ENCODE measurements at places on chromosomes 6 and 20.

GRCh38 chr6:16136621-16137450, 8.0 kb downstream of the MYLIP start:
- DNase-seq: no peak

GRCh38 chr20:49696594-49696993, 17.1 kb downstream of the B4GALT5 start:
- no peak for DNase-seq

GRCh38 chr6:89116702-89117101, 1.2 kb downstream of the SRSF12 start:
- DNase-seq: no peak

GRCh38 chr20:36407199-36407733, 101.1 kb downstream of the DLGAP4 start:
- DNase-seq: no peak

- no peak for DNase-seq
Measured at GRCh38 chr6:78631976-78632375, 235.4 kb upstream of the IRAK1BP1 start.

DNA sequence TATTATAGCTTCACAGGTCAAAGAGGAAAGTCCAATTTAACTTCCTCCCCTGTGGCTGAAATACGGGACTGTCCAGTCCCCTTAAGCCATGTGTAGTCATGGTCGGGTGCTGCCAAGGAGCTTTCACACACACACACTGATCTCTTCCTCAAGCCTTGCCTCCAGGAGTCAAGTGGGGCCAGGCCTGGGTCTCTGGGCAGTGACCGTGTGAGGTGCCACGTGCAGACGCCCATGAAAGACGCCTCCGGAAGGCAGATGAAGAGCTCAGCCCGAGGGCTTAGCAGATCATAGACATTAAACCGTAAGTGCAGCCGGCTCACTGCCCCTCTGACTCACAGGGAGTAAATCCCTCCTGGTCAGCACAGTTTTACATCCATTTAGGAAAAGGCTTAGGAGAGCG, 4.2 kb downstream of the GABRR2 start:
- DNase-seq: no peak

DNA sequence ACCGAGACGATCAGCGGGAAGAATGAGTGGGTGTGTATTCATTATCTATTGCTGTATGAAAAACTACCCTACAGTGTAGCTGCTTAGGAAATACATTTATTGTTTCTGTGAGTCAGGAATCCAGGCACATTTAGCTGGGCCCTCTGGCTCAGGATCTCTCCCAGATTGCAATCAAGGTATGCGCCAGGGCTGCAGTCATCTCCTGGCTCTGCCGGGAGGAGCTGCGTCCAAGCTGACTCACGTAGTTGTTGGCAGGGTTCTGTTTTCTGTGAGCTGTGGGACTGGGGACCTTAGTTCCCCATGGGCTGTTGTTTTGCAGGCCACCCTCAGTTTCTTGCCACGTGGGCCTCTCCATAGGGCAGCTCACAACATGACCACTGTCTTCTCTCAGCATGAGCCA, 68.2 kb upstream of the FUCA2 start:
- no peak for DNase-seq

DNA sequence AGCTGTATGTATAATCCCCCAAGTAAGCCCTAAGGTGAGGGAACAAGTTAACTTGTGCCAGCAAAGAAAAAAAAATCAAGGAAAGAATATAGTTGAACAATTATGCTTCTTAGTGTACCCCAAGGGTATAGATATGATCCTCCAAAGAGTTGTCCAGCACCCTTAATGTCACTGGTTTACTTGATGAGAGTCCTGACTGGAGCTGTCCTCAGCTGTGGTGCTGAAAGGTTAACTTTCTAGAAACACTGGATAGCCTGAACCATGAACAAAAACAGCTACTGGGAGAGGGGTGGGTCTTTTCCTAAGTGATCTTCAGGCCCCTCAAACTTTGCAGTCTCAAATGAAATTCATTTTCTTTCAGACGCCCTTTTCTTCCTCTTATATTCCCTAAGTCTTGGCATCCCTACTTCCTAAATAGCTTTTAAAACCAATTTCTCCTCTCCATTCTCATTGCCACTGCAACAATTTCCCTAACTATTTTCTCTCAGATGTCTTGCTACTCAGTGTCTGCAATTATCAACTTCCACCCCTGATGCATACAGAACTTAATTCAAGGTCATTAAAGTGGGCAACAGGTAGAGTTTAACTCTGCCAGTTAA, 83.5 kb upstream of the PROKR2 start:
- no peak for DNase-seq

- no peak for DNase-seq
Measured at GRCh38 chr20:43322851-43323250, 133.1 kb upstream of the PTPRT start.

DNA sequence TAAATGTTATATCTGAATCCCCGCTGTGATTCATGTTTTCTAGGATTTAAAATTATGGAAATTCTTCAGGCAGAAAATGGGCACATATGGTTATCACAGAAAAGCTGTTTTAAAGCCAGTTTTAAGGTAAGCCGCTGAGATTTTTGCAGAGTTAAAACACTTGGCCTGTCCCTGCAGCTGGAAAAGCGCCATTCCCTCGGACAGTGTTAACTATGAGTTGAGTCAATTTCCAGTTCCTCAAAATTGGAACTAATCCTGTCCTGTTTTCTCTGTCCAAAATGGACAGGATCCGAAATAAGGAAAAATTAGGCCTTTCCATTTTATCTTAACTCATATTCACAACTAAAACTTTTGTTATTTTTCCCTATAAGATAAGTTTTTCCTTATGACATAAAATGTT, 225.2 kb downstream of the SAMD5 start:
- no peak for DNase-seq

GRCh38 chr6:63764318-63764916, 128.8 kb downstream of the PHF3 start:
- no peak for DNase-seq

Measured in stimulated activated CD8-positive, alpha-beta memory T cell treated with anti-CD3 and anti-CD28 coated beads, Interleukin-2, amount 100 ng/mL, for 1 hour (primary cell).